ENCODE measurements at places on chromosomes 5 and 9.

- no peak for DNase-seq
Measured at GRCh38 chr9:29793970-29794369, 2220.7 kb upstream of the C9orf72 start.

DNA sequence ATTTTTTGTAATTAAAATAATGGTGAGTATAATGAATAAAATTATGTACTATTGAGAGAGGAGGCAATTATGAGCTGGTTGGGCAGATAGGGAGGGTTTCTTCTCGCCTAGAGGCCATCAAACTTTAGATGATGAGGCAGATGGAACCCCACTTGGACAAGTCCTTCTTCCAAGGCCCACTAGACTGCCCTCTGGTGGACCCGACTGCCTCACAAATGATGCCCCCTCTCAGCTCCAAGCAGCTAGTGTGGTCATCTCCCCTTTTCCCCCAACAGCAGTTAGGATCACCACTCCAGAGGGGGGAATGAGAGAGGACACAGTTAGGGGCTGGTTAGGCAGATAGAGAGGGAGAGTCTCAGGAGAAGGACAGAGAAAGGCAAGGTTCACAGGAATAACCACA lies 348.0 kb upstream of the CDH18 start:
- no peak for DNase-seq

- DNase-seq, result no peak
Measured at GRCh38 chr9:111994831-111995458, 98.3 kb downstream of the UGCG start.

- no peak for DNase-seq
Measured at GRCh38 chr9:20236676-20237075, 385.6 kb downstream of the MLLT3 start.

GRCh38 chr5:81265101-81265500 lies 32.0 kb downstream of the CKMT2 start:
- DNase-seq, result no peak

GRCh38 chr5:34511915-34512314 lies 144.2 kb upstream of the RAI14 start:
- DNase-seq, result no peak

- DNase-seq, result no peak
Measured at GRCh38 chr9:90921969-90922368, 120.3 kb downstream of the SYK start.

- no peak for DNase-seq
Measured at GRCh38 chr5:36156619-36157018, 4.7 kb downstream of the SKP2 start.

DNA sequence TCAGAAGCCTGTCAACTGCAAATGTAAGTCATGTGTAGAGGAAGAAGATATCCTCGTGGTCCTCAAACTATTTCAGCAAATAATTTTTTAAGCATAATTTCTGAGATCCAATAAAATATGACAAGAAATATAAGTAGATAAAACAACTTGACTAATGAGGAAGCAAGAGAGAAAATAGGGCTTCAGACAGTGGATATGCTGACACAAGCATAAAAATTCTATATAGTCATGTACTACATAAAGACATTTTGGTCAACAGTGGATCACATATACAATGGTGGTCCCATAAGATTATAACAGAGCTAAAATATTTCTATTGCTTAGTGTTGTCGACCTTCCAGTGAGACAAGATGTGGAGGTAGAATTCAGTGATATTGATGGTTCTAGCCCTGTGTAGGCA lies 42.2 kb upstream of the IZUMO3 start:
- no peak for DNase-seq

GRCh38 chr9:80954521-80954920 lies 734.8 kb downstream of the TLE1 start:
- no peak for DNase-seq

DNA sequence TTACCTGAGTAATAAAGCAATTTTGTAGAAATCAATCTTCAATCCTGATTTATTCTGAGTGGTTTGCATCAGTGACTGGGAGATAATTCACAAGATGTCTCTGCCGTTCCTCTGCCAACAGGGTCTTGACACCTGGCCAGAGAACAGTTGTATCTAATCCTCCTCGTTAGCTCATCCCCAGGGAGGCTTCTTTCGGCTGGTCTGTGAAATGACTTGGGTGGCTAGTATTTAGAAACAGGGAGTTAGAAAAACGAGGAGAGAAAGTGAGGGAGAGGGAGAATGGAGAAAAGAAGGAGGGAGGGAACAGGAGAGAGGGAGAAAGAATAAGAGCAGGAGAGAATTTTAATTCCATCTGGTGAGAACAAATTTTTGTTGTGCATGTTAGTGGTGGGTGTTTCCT lies 600.2 kb upstream of the TLE4 start:
- no peak for DNase-seq

DNA sequence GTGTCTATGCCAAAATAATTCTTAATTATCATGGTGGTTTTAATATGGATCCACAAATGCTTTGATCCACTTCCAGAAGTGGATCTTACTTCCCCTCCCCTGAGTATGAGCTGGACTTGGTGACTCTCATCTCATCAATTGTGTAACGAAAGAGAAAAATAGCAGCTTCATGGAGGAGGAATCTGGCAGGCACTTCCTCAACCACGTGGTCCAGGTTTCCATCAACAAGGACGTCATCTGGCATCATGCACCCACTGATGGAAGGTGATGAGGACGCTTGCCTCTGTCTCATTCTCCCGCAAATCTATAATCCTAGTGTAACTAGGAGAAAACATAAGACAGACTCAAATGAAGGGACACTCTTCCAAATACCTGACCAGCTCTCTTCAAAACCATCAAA lies 54.6 kb upstream of the S1PR3 start:
- DNase-seq, result no peak

GRCh38 chr5:157893611-157894010 lies 34.7 kb upstream of the CLINT1 start:
- no peak for DNase-seq

DNA sequence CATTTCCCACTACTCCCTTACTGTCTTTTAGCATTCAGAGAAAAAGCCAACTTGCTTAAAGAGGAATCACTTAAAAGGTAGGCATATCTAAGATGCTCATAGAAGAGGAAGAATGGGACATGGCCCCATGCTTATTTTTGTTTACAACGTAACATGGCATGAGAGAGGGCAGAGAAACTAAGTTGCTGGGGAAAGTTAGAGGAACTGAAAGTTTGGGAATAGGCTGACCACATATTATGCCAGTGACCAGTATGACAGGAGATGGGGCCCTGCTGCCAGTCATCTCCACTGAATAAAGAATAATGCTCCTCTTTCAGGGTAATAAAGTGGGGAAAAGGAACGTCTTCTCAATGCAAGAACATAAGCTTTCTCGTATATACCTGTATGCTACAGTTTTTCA lies 1.9 kb downstream of the PLPP6 start:
- no peak for DNase-seq

DNA sequence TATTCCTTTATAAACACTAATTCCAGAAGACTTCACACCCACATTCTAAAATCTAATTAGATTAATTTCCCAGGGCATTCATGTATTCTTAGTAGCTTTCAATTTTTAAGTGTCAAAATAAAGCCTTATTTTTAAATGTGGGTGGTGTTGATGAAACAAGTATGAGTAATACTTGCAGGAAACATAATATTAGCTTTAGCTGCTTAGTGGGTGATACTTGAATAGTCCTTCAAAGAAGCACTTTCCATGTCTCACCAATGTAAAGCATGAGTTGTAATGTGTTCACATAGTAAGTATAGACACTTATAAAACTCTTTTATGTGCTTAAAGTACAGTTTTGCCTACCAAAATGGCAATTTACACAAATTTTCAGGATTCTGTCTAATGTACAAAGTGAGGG lies 6.9 kb downstream of the FNBP1 start:
- no peak for DNase-seq

DNA sequence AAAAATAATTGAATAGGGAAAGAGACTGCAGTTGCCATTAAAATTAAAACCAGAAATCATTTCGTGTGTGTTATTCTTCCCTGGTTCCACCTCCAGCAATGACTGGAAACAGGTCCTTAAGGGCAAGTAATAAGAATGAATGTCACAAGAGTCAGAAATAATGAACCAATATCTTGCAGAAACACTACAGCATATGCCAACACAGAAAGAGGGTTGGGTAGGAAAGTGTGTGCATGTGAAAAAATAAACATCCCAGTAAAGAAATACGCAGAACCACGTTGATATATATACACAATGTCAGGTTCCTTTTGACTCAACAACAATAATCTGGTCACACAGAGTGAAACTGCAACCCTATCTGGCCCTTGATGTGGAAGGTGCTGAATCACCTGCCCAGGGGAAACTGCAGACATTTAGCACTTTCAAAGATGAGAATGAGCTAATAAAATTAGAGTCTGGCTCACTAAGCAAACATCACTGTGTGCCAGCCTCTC lies 15.0 kb downstream of the HMHB1 start:
- no peak for DNase-seq

DNA sequence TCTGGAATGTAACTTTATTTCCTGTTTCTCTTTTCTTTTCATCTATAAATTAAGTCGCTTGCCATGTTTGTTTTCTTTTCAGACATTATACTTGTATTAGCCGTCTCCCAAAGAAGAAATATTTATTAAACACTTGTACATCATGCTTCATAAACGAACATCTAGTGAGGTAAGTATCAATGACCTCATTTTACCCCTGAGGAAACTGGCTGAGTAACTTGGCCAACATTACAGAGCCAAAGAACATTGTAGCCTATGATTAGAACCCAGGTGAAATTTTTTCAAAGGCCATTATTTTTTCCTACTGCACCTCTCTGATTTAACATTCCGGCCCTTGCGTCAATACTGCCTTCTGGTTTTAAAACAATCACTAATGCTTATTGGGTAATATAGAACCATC lies 4.2 kb downstream of the FREM1 start:
- DNase-seq, result no peak

GRCh38 chr5:145489516-145489915 lies 345.6 kb downstream of the PRELID2 start:
- no peak for DNase-seq

DNA sequence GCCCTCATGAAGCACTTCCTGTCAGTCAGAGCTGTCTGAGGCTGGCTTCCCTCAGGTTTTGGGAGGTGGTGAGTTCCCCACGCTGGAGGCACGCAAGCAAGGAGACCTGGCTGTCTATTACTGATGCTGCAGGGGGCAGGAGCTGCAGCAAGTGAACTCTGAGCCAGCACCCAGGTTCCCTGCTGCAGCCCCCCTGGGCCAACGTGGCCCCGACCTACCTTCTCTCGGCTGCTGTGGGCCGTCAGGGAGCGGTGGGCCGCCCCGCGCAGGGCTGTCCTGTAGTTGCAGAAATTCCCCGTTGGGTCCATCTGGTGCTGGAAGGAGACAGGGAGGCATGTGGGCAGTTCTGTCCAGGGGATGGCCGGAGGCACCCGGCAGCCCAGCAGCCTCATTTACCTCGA lies 46.8 kb upstream of the RNF130 start:
- no peak for DNase-seq

GRCh38 chr9:27282269-27282668 lies 14.7 kb downstream of the EQTN start:
- no peak for DNase-seq

DNA sequence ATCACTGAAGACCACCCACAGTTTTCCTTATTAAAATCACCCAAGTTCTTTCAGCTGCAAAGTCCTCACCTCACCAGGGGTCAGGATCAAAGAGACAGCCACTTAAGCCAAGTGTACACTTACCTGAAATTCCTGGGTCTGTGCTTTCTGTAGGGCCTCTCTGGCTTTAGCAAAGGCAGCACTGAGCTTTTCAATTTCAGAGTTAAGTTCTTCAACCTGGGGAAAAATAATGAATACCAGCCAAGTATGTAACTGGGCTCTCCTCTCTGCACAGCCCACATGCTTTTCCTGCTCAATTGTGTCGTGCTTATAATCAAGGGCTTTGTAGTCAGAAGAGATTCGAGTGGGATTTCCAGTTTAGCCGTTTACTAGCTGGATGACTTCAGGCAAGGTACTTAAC lies 55.1 kb downstream of the CDK5RAP2 start:
- no peak for DNase-seq

DNA sequence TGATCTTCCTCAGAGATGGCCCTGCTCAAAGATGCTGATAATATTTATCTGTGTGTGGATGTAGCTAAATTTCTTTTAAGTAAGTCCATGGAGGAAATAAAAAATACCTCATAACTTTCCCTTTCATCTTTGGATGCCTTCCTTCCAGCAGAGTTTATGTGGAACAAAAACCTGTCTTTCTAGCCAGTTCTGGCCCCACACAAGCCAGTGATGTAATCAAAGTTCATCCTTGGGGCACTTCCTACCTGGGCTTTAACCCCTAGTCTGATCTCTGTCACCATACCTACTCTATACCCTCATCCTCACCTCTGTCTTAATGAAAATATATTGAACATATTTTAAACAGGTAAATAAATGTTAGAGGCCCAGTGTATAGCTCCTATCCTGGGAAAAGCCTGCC lies 39.8 kb upstream of the RASGRF2 start:
- no peak for DNase-seq

- DNase-seq, result no peak
Measured at GRCh38 chr9:87180361-87180760, 233.1 kb upstream of the GAS1 start.

GRCh38 chr5:172725273-172725672 lies 45.7 kb downstream of the DUSP1 start:
- DNase-seq, result no peak

DNA sequence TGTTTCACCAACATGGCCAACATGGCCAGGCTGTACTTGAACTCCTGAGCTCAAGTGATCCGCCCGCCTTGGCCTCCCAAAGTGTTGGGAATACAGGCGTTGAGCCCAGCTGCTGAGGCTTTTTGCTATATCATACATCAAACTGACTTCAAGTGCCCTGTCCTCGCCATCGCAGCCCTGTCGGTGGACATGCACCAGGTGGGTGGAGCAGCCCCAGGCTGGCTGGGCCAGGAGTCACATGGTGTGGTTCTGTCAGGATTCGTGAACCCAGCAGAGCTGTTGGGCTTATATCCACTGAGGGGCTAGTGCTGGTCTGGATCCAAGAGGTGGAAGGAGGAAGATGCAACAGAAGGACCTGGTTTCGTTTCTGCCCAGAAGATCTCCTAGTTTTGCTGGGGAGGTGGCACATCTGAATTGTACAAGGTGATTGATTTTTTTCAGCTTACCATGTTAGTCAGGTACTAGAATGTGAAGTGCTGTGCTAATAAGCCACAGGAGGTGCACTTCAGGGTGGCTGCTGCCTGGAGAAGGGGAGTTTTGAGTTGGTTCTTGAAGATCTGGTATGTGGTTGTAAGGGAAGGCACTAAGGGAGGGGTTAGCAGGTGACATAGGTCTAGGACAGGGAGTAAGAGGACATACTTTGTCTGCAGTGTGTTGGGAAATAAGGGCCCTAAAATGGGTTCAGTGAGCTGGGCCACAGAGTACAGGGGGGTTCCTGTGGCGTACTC lies 16.1 kb downstream of the PCBD2 start:
- DNase-seq, result no peak

- DNase-seq, result no peak
Measured at GRCh38 chr9:122806661-122807060, 6.7 kb downstream of the OR1K1 start.

- DNase-seq, result no peak
Measured at GRCh38 chr9:135050072-135050990, 37.1 kb upstream of the OLFM1 start.

- no peak for DNase-seq
Measured at GRCh38 chr5:178287791-178288105, 55.1 kb upstream of the PHYKPL start.

- DNase-seq, result no peak
Measured at GRCh38 chr9:130512199-130512598, 67.2 kb upstream of the FUBP3 start.

Data from brain pericyte (primary cell).